Left lung (tissue), 14 donors: ENCODE measurements at places on chromosomes 7 and 10. TPM values are rescaled to one million over a fixed set of nuclear protein-coding genes. Genes with fewer than 3 reads are reported as not detected.

GRCh38 chr7:5502721-5503243 lies 79.1 kb upstream of the TNRC18 start:
- no peak for DNase-seq
- H3K27me3 ChIP-seq, result no peaks in the 10 kb centered on the region
- H3K4me3 ChIP-seq, result no peak overlapping the region
- H3K4me1 ChIP-seq, result peaks cover 11% of the 10 kb centered on the region
- H3K27ac ChIP-seq, result no peak overlapping the region

Gene MSMB
- not detected for polyA plus RNA-seq

GRCh38 chr7:157656195-157656769 lies 319.5 kb downstream of the DNAJB6 start:
- H3K4me1 ChIP-seq, result no peaks in the 10 kb centered on the region
- H3K27me3 ChIP-seq, result no peaks in the 10 kb centered on the region
- no peak overlapping the region for H3K27ac ChIP-seq

- no peak overlapping the region for H3K4me3 ChIP-seq
- H3K4me1 ChIP-seq, result peaks cover 7% of the 10 kb centered on the region
- H3K36me3 ChIP-seq, result no peaks in the 10 kb centered on the region
- no peak overlapping the region for H3K27ac ChIP-seq
- no peaks in the 10 kb centered on the region for H3K27me3 ChIP-seq
These were observed 172.7 kb downstream of the PTEN start for GRCh38 chr10:88036126-88036525.

DNA sequence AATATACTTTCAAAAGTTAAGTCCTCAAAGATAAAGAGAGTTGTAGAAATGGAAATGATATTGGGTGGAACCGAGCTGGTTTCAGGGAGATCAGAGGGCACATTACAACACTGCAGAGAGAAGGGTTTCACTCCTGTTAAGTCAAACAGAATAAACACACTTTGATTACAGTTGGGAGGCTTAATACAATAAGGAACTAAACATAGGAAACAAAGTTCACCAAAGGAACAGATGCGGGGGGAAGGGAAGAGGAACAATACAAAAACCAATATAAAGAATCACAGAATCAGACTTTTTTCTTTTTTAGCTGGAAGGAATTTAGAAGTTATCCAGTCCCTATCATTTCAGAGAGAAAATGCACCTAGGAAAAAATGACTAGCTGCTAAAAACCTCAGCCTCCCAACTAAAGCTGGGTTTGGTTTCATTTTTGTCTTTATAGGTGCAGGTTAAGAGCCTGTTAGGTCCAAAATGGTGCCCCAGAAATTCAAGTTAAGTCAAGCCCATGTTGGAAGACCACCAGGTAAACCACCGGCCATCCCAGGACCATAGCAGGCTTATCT lies 81.9 kb downstream of the DNMBP start:
- H3K4me1 ChIP-seq, result peaks cover 37% of the 10 kb centered on the region
- no peaks in the 10 kb centered on the region for H3K36me3 ChIP-seq
- H3K4me3 ChIP-seq, result peak overlapping the region; percentile 23
- H3K27ac ChIP-seq, result peak overlapping the region; percentile 71
- no peaks in the 10 kb centered on the region for H3K27me3 ChIP-seq
- DNase-seq, result no peak

GRCh38 chr7:75983471-75984129 lies 10.8 kb downstream of the TMEM120A start:
- no peaks in the 10 kb centered on the region for H3K27me3 ChIP-seq
- peaks cover 97% of the 10 kb centered on the region for H3K36me3 ChIP-seq
- no peak overlapping the region for H3K4me3 ChIP-seq
- H3K27ac ChIP-seq, result no peak overlapping the region
- no peaks in the 10 kb centered on the region for H3K4me1 ChIP-seq

DNA sequence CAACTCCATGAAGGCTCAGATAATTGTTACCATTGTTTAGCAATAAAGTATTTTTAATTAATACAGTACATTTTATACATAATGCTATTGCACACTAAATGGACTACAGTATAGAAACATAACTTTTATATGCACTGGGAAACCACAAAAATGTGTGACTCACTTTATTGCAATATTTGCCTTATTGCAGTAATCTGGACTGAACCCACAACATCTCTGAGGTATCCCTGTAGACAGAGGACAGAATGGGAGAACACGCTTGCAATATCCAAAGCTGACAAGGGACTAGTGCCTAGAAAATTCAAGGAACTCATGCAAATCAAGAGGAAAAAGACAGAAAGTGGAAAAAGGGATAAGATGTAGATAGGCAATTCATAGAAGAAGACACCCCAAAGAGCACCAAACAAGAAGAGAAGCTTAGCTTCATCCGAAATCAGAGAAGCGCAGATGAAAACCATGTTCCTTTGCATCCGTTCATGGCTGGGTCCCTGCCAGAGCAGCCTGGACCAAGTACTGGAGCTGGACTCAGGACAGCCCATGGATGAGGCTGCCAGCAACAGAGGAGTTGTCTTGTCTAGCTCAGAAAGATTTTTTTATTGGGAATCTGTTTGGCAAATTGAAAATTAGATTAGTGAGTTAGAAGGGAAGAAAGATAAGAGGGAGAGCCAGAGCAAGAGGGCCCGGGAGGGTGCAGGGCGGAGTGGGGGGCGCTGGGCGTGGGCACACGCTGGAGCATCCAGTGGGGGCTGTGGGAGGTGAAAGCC lies 16.0 kb upstream of the GALNTL5 start:
- no peak for DNase-seq
- H3K27me3 ChIP-seq, result no peaks in the 10 kb centered on the region
- H3K27ac ChIP-seq, result no peak overlapping the region
- H3K4me1 ChIP-seq, result no peaks in the 10 kb centered on the region
- H3K36me3 ChIP-seq, result no peaks in the 10 kb centered on the region
- H3K4me3 ChIP-seq, result no peak overlapping the region

Gene NPY4R2
- not detected for polyA plus RNA-seq

Gene ING3
- 37.7 TPM for polyA plus RNA-seq

Gene CAV1
- polyA plus RNA-seq, result 420 TPM

GRCh38 chr7:83109352-83109751 lies 53.3 kb downstream of the PCLO start:
- no peaks in the 10 kb centered on the region for H3K36me3 ChIP-seq
- H3K27ac ChIP-seq, result no peak overlapping the region
- DNase-seq, result no peak
- no peaks in the 10 kb centered on the region for H3K4me1 ChIP-seq

Gene EPO
- 0.34 TPM for polyA plus RNA-seq

Gene LRRD1
- 0.64 TPM for polyA plus RNA-seq

Gene PYROXD2
- 37.4 TPM for polyA plus RNA-seq

- no peak overlapping the region for H3K27ac ChIP-seq
- H3K4me1 ChIP-seq, result peaks cover 16% of the 10 kb centered on the region
- no peak overlapping the region for H3K4me3 ChIP-seq
- H3K27me3 ChIP-seq, result no peaks in the 10 kb centered on the region
These were observed 57.2 kb downstream of the MAD1L1 start for GRCh38 chr7:2175514-2175913.

GRCh38 chr10:99430116-99430450 lies 341 bp downstream of the GOT1 start:
- H3K4me3 ChIP-seq, result peak overlapping the region; percentile 75
- no peak overlapping the region for H3K27ac ChIP-seq
- no peak for DNase-seq
- no peaks in the 10 kb centered on the region for H3K36me3 ChIP-seq

GRCh38 chr7:122827763-122828162 lies 58.5 kb downstream of the CADPS2 start:
- no peak overlapping the region for H3K4me3 ChIP-seq
- H3K27ac ChIP-seq, result no peak overlapping the region
- H3K4me1 ChIP-seq, result no peaks in the 10 kb centered on the region
- H3K27me3 ChIP-seq, result no peaks in the 10 kb centered on the region
- H3K36me3 ChIP-seq, result no peaks in the 10 kb centered on the region
- no peak for DNase-seq

DNA sequence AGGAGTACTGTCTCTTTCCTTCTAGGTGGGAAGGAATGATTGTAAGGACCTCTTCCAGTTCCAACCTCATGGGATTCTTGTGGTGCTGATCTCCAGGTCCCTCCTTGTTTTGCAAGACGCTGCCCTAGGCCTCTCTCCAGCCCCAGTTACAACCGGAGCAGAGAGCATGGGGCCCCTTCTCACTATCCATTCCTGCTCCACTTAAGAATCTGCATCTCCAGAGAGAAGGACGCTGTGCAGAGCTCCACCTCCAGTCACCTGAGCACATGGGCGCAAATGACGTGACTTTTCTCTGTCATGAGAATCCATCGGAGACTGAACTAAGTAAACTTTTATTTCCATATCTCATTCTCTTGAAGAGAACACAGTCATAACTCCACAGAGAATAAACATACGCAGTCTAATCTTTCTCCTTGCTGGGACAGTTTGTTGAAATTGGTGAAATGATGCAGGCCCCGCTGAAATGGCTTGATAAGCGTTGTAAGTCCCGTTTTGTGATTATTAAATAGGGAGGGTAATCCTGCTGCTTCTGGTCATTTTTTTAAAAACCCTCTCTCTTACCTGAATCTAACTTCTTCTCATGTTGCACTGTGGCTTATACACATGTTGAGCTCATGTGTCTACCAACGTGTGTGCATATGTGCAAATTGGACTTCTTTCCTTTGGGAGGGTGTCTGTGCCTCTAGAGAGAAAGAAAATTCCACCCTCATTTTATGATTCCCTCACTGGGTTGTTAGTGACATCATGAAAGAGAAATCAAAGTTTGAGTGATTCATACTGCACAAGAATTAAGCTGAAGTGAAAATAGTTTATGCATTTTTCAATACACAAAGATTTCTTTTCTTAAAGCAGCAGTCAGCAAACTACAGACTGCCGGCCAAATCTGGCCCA lies 133.2 kb upstream of the TBX20 start:
- no peaks in the 10 kb centered on the region for H3K36me3 ChIP-seq
- no peak overlapping the region for H3K4me3 ChIP-seq
- no peaks in the 10 kb centered on the region for H3K27me3 ChIP-seq
- no peak for DNase-seq
- H3K4me1 ChIP-seq, result no peaks in the 10 kb centered on the region

Gene ZNF117
- 78.6 TPM for polyA plus RNA-seq

DNA sequence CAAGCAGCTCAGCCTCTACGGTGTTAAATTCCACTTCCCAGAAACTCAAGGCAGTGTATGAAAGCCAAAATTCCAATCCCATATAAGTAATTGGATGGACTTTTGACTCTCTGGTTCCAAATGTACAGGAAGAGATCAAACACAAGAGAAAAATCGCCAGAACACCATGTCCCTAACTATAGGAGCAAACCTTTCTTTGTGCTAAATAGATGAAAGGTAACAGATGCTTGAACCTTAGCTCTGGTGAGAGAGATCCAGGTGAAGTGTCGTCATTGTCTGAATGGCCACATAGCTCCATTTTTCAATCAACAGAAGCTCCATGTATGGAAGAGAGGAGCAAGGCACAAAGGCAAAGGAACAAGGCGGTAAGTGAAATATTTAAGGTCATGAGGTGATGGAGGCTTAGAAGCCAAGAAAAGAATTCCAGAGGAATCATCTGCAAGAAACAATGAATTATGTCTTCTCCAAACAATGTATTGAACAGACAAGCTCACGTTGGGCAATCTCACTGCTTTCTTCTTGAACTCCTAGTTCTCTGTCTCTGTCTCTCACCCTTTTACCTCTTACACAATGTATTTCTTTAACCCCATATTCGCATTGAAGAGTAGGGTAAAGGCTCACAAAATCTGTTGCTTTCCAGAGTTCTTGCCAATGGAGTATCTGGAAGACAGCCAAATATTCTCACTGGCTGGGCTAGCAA lies 585.1 kb downstream of the GATA3 start:
- no peaks in the 10 kb centered on the region for H3K27me3 ChIP-seq
- no peak overlapping the region for H3K4me3 ChIP-seq
- no peaks in the 10 kb centered on the region for H3K4me1 ChIP-seq
- H3K27ac ChIP-seq, result no peak overlapping the region
- no peak for DNase-seq

Gene HPS1
- 35.9 TPM for polyA plus RNA-seq

Gene TMEM176A
- polyA plus RNA-seq, result 7.8 TPM

- no peaks in the 10 kb centered on the region for H3K27me3 ChIP-seq
- no peaks in the 10 kb centered on the region for H3K36me3 ChIP-seq
- no peak overlapping the region for H3K4me3 ChIP-seq
- DNase-seq, result no peak
- peak overlapping the region; percentile 46 for H3K27ac ChIP-seq
These were observed 339.8 kb downstream of the RNLS start for GRCh38 chr10:88243202-88243744.

GRCh38 chr7:123863461-123863860 lies 18.5 kb downstream of the HYAL4 start:
- H3K27ac ChIP-seq, result no peak overlapping the region
- no peaks in the 10 kb centered on the region for H3K36me3 ChIP-seq
- no peaks in the 10 kb centered on the region for H3K4me1 ChIP-seq
- no peak for DNase-seq
- H3K4me3 ChIP-seq, result no peak overlapping the region
- H3K27me3 ChIP-seq, result no peaks in the 10 kb centered on the region

DNA sequence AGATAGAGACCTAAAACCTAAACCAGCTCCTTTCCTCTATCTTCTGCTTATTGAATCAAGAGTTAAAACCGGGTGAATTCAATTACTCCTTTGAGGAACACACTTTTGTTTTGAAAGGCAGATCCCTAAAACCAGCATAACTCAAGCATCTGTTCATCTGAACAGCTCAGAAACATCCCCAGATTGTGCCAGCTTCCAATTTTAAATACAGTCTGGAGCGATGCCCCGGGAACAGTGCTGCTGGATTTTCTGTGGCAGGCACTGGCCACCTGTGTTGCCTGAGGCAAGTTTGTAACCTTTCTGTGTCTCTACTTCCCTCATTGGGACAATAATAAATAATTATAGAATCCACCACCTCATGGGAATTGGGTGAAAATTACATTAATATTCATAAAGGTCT lies 281.4 kb upstream of the NFE2L3 start:
- peaks cover 100% of the 10 kb centered on the region for H3K27me3 ChIP-seq
- no peak for DNase-seq
- no peaks in the 10 kb centered on the region for H3K36me3 ChIP-seq
- H3K4me1 ChIP-seq, result no peaks in the 10 kb centered on the region
- no peak overlapping the region for H3K27ac ChIP-seq
- no peak overlapping the region for H3K4me3 ChIP-seq

GRCh38 chr7:44257618-44258422 lies 57.0 kb downstream of the YKT6 start:
- H3K27me3 ChIP-seq, result no peaks in the 10 kb centered on the region
- H3K36me3 ChIP-seq, result no peaks in the 10 kb centered on the region
- DNase-seq, result no peak
- no peak overlapping the region for H3K27ac ChIP-seq

Gene FAM241B
- 8.2 TPM for polyA plus RNA-seq

Gene VPS37D
- polyA plus RNA-seq, result 10.1 TPM

Gene LHFPL3
- 2.4 TPM for polyA plus RNA-seq

Gene FEZF1
- not detected for polyA plus RNA-seq

- DNase-seq, result no peak
- peak overlapping the region; percentile 33 for H3K27ac ChIP-seq
- no peaks in the 10 kb centered on the region for H3K36me3 ChIP-seq
- peaks cover 37% of the 10 kb centered on the region for H3K4me1 ChIP-seq
These were observed 12.7 kb downstream of the PTPRE start for GRCh38 chr10:127919418-127920271.
